Cardiac muscle cell (in vitro differentiated cells and primary cell): ENCODE measurements at places on chromosomes 6 and 20. TPM values are rescaled to one million over a fixed set of nuclear protein-coding genes. Genes with fewer than 3 reads are reported as not detected.
A peak's percentile ranks its signal among the peaks of the same experiment; 100 is the strongest.

The RNF146 gene
- total RNA-seq = 51.9 and 86.0 TPM in 2 replicates

The NKAPL gene
- total RNA-seq = not detected in 2 replicates

DNA sequence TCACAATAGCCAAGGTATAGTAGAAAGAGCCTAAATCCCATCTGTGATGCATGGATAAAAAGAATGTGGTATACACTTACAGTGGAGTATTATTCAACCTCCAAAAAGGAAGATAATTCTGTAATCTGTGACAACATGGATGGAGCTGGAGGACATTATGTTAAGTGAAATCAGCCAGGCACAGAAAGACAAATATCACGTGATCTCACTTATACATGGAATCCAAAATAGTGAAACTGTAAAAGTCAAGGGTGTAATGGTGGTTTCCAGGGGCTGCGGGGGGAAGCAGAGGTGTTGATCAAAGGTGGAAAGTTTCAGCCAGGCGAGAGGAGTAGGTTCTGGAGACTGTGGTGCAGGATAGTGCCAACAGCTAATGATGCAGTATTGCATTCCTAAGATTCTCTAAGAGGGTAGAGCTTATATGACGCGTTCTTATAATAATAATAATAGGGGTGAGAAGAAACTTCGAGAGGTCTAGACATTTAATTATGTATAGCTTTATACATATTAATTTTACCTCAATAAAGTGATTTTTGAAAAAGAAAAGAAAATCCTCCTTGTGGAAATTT lies 246.1 kb downstream of the FOXA2 start:
- H3K4me3 ChIP-seq = no peak overlapping the region
- H3K27me3 ChIP-seq = peaks cover 55% of the 10 kb centered on the region
- no peaks in the 10 kb centered on the region for H3K36me3 ChIP-seq

- no peak overlapping the region for H3K4me3 ChIP-seq
- H3K4me1 ChIP-seq = no peaks in the 10 kb centered on the region
- no peak for DNase-seq
- H3K27me3 ChIP-seq = no peaks in the 10 kb centered on the region
Observed at GRCh38 chr6:96582436-96582835, 19.5 kb downstream of the FHL5 start.

DNA sequence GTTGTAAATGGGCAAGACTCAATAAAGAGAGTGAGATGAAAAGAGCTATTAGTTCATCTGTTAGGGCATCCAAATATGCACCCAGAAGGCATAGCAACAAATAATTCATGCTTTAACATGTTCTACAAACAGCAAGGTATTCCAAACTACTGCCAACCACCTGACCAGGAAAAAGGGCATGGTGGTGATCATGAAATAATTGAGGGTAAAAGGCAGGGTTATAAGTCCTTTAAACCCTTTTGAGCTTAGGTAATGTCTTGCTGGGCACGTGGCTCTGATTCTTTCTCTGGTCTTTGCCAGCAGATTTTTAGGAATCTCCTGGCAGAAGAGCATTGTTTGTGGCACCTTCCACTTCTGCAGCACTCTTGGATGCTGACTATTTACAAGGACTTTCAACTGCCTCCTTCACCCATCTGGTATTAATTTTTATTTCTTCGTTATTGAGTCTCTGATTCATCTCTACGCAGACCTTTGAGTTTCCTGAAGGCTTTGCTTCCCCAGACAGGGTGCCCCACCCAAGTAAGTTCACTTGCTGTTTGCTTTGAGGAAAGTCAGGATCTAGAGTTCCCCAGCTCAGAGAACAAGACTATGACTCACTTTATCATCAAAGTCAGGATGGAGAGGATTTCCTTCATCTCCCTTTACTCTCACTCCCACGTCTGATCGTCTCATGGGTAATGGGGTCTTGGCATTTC lies 83.4 kb upstream of the NEDD9 start:
- no peak overlapping the region for H3K4me3 ChIP-seq
- no peak overlapping the region for H3K27ac ChIP-seq
- DNase-seq = no peak
- H3K4me1 ChIP-seq = no peaks in the 10 kb centered on the region

DNA sequence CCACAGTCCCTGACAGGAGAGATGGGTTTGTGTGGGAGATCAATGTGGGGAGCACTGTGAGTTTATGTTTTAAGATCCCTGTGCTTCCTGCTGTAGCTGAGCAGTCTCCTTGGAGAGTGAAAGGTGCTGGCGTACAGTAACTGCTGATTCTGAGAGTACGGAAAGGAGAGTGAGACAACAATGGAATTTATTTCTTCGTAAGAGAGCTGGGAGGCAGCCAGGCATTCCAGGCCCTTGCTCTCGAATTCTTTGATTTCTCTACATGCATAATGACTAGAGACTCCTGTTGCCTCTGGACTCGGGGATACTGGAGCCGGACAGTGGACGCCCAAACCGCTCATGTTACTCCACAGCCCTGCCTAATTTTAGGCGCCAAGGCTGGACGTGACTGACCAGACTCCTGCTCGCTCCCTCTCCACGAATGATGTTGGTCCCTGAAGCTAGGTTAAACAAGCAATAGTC lies 131.0 kb upstream of the PHACTR1 start:
- no peaks in the 10 kb centered on the region for H3K4me1 ChIP-seq
- no peak overlapping the region for H3K27ac ChIP-seq
- H3K4me3 ChIP-seq = no peak overlapping the region
- no peak for DNase-seq
- H3K27me3 ChIP-seq = no peaks in the 10 kb centered on the region

The SMLR1 gene
- not detected in 2 replicates for total RNA-seq

DNA sequence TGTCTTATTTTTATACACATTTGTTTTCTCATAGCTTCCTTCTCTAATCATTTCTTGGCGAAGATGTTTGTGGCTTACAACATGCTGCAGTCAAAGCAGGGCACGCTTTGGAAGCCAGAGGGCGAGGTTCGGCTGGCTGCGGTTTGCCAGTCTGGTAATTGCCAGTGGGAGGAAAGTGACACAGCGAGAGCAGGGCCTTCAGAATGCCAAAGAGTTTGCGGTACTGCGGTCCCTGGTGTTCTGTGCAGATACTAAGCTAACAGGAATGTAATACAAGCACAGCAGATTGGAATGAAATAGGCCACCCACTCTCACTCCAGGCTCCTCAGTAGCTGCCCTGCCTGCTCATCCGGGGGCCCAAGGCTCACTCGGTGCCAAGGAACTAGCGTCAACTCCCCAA lies 58.7 kb upstream of the TGM3 start:
- no peaks in the 10 kb centered on the region for H3K27me3 ChIP-seq
- DNase-seq = peak; percentile 94
- H3K27ac ChIP-seq = peak overlapping the region; percentile 55
- no peak overlapping the region for H3K4me3 ChIP-seq
- no peaks in the 10 kb centered on the region for H3K36me3 ChIP-seq

The KIF3B gene
- total RNA-seq = 13.0 and 13.2 TPM in 2 replicates

The STX11 gene
- total RNA-seq = 0.98 and 2.1 TPM in 2 replicates

DNA sequence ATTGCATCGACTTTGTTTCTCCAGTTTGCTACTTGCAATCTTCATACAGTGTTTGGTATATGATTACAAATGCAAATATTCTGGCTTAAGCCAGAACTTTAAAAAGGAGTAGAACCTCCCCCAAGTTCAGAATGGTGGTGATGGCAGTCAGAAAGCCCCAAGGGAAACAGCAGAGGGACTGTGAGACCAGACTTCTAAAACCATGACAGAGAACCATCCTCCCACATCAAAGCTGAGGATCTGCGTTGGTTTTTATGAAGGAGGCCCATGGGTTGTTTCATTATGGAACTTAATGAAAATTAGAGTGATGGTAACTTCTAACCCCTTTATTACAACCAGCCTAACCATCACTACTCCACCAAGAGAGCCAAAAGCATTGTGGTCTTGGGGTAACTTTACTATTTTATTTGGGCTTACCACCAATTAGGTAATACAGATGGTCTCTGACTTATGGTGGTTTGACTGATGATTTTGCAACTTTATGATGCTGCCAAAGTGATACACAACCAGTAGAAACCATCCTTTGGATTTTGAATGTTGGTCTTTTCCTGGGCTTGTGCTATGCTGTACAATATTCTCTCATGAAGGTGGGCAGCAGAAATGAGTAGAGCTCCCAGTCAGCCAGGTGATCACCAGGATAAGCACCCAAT lies 10.9 kb upstream of the MRS2 start:
- no peak overlapping the region for H3K4me3 ChIP-seq
- DNase-seq = no peak
- H3K36me3 ChIP-seq = no peaks in the 10 kb centered on the region
- H3K27ac ChIP-seq = no peak overlapping the region
- H3K27me3 ChIP-seq = no peaks in the 10 kb centered on the region

- DNase-seq = no peak
- no peaks in the 10 kb centered on the region for H3K27me3 ChIP-seq
- no peaks in the 10 kb centered on the region for H3K36me3 ChIP-seq
- no peak overlapping the region for H3K27ac ChIP-seq
- H3K4me1 ChIP-seq = no peaks in the 10 kb centered on the region
- H3K4me3 ChIP-seq = no peak overlapping the region
Observed at GRCh38 chr6:155325700-155326516, 11.6 kb upstream of the TFB1M start.
